GM19239 (cell line): ENCODE measurements at places on chromosomes 2 and 18.

GRCh38 chr2:221571551-221572218, 419 bp downstream of the EPHA4 start:
- peak; percentile 5 for DNase-seq

DNA sequence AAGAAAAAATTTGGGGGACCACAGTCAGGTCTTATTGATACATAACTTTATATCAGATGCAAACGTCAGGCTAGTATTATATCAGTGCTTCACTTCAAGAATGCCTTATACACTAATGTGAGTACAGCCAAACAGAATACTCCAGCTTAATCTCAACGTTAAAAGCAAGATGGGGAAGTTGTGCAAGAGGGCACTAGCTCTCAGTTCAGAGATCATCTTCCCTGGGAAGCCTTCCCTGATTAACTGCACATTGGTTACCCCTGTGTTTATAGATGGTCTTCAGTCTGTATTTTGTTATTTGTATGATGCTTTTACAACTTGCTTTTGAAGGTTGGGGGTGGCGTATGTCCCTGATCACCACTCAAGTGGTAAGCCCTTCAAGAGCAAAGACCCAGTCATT, 11.4 kb downstream of the EPAS1 start:
- no peak for DNase-seq

GRCh38 chr2:233928594-233929351, 11.6 kb downstream of the TRPM8 start:
- DNase-seq = no peak

DNA sequence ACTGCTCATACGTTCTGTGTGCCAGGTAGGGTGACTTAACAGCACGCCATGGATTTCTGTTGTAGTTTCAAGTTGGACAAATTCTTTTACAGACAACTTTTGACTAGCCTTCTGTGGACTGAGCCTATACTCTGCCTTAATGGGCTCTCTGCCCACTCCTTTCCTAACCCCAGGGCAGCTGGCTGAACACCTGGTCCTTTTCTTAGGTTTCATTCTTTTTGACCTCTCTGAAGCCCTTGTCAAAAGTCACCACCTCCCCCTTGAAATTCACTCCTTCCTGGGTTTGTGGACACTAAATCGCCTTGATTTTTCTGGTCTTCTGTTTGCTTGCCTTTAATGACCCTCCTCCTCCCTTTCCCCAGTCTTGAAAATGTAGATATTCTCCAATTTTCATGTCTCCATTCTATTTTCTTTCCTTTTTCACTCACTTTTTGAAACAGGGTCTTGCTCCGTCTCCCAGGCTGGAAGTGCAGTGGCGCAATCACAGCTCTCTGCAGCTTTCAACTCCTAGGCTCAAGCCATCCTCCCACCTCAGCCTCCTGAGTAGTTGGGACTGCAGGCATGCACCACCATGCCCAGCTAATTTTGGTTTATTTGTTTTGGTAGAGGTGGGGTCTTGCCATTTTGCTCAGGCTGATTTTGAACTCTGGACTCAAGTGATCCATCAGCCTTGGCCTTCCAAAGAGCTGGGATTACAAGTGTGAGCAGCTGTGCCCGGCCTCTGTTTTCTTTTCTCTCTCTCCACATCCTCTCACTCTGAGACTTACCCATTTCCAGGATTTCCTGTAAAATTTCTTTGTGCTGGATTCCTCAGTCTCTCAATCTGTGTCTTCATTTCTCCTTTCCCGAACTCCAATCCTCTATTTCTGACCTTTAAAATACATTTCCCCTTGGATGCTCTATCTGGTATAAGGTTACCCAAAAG, 112.9 kb downstream of the PLB1 start:
- no peak for DNase-seq

GRCh38 chr2:102708847-102709559, 52.8 kb upstream of the TMEM182 start:
- no peak for DNase-seq

DNA sequence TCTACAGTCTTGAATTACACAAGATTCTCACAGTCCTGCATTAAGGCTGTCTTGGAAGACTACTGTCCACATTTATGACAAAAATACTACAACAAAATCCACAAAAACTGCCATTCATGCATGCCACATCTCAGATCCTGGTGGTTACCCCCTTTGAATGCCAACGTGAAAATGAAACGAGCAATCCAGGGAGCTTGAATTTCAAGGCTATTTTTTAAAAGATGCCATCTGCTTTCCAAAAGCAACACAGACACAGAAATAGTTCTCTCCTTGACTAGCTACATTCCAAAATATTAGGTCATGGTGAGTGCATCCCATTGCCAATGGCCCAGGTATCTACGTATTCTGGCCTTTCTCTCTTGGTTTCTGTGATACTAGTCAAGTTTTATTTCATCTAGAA, 36.3 kb downstream of the IRS1 start:
- DNase-seq = no peak

GRCh38 chr2:85846411-85846810, 42.4 kb downstream of the ST3GAL5 start:
- DNase-seq = no peak

GRCh38 chr18:49944663-49945062, 131.3 kb upstream of the ACAA2 start:
- peak; percentile 35 for DNase-seq

DNA sequence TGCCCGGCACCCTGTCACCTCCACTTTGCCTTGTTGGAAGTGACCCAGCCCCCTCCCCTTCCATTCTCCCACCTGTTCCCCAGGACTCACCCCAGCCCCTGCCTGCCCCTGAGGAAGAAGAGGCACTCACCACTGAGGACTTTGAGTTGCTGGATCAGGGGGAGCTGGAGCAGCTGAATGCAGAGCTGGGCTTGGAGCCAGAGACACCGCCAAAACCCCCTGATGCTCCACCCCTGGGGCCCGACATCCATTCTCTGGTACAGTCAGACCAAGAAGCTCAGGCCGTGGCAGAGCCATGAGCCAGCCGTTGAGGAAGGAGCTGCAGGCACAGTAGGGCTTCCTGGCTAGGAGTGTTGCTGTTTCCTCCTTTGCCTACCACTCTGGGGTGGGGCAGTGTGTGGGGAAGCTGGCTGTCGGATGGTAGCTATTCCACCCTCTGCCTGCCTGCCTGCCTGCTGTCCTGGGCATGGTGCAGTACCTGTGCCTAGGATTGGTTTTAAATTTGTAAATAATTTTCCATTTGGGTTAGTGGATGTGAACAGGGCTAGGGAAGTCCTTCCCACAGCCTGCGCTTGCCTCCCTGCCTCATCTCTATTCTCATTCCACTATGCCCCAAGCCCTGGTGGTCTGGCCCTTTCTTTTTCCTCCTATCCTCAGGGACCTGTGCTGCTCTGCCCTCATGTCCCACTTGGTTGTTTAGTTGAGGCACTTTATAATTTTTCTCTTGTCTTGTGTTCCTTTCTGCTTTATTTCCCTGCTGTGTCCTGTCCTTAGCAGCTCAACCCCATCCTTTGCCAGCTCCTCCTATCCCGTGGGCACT, 4.5 kb downstream of the RETREG2 start:
- no peak for DNase-seq

- no peak for DNase-seq
Measured at GRCh38 chr2:151200844-151201243, 60.8 kb downstream of the RBM43 start.

DNA sequence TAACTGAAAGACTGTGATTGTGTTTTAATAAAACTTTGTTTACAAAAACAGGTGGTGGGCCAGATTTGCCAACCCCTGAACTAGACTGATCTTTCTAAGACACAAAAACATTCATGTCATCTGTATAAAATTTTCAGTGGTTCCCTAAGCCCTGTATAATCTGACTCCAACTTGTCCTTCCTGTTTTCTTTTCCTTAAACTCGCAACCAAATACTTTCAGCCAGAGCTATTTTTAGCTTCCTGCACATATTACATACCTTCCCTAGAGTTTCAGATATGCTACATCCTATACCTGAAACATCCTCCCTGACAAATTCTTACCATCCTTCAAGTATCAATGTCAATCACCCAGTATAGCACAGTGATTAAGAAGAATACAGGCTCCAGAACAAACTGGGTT, 4.8 kb downstream of the GCFC2 start:
- no peak for DNase-seq

- DNase-seq = no peak
Measured at GRCh38 chr18:9684881-9685614, 23.1 kb upstream of the RAB31 start.

- no peak for DNase-seq
Measured at GRCh38 chr2:6994536-6995128, 77.4 kb downstream of the RNF144A start.

DNA sequence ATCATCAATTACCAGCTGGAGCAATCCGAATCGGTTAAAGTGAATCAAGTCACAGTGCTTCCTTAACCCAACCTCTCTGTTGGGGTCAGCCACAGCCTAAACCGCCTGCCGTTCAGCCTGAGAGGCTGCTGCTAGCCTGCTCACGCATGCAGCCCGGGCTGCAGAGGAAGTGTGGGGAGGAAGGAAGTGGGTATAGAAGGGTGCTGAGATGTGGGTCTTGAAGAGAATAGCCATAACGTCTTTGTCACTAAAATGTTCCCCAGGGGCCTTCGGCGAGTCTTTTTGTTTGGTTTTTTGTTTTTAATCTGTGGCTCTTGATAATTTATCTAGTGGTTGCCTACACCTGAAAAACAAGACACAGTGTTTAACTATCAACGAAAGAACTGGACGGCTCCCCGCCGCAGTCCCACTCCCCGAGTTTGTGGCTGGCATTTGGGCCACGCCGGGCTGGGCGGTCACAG, 496 bp upstream of the ITGA4 start:
- peak; percentile 19 for DNase-seq

- no peak for DNase-seq
Measured at GRCh38 chr2:26726228-26726627, 33.7 kb downstream of the KCNK3 start.

GRCh38 chr18:43276491-43276890, 799 bp downstream of the SYT4 start:
- no peak for DNase-seq

GRCh38 chr2:127508023-127508630, 18.2 kb downstream of the IWS1 start:
- no peak for DNase-seq

GRCh38 chr2:86621280-86621943, 2.3 kb downstream of the RNF103 start:
- no peak for DNase-seq

DNA sequence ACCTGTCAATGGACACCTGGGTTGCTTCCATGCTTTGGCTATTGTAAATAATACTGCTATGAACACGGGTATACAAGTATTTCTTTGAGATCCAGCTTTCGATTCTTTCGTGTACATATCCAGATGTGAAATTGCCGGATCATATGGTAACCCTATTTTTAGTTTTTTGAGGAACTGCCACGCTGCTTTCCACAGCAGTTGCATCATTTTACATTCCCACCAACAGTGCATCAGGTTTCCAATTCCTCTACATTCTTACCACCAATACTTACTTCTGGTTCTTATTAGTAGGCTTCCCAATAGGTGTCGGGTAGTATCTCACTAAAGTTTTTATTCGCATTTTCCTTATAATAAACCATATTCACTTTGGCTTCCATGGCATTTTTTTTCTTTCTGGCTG, 69.6 kb downstream of the PID1 start:
- DNase-seq = no peak
